ENCODE measurements at places on chromosomes 12 and 14.

GRCh38 chr12:65511134-65511834, 232.8 kb downstream of the MSRB3 start:
- no peak for DNase-seq

DNA sequence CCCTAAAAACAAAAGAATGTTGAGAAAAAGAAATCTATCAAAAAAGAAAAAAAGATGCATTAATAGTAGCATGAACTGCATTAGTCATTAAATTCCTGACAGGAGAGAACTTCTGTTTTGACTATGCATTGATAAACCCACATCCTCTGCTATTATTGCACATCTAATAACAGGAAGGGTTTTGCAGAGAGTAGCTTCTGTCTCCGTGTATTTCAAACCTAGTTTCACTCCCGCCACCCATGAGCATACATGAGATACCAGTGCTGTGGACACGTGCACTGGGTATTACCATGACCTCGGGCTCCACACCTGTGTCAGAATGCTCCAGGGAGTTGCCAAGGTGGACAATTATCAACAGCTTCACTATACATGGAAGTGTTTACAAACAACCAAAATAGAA, 449.1 kb upstream of the SOX5 start:
- DNase-seq: no peak

DNA sequence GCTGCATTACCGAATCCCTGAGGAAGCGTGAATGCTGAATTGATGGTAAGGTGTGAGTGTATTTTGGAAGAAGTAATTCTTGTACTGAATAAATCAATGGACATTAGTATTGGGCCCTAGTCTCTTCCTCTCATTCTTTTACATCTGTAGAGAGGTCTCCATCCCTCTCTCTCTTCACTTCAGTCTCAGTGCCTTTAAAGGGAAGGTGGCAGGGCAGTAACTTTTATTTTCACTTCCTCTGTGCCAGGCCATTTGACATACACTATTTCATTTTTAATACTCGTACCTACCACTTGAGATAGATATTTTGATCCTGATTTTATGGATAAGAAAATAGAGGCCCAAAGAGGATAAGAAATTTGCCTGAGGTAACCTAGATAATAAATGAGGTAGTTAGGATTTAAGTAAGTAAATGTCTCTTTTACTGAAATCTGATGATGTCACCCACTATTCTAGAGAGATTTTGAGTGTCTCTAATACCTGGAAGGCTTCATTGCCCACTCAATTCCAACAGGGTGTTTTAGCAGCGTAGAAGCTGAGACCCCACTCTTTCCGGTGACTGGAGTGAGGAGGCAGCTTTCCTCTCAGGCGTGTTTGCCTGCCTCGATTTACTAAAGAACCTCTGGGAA, 177.9 kb upstream of the PRICKLE1 start:
- no peak for DNase-seq

DNA sequence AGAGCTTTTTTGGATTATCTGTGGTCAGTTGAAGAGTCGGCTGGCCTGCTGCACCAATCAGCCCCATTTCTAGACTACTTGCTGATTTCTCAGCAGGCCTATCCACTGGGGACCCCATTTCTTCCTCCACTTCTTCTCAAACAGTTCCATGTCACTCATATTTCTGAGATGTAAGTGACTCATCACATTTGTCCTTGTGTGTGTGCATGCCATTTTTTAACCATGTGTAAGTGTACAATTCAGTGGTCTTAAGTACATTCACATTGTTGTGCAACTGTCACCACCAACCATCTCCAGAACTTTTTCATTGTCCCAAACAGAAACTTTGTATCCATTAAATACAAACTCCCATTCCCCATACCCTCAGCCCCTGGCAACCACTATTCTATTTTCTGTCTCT, 14.2 kb downstream of the TMEM229B start:
- no peak for DNase-seq

DNA sequence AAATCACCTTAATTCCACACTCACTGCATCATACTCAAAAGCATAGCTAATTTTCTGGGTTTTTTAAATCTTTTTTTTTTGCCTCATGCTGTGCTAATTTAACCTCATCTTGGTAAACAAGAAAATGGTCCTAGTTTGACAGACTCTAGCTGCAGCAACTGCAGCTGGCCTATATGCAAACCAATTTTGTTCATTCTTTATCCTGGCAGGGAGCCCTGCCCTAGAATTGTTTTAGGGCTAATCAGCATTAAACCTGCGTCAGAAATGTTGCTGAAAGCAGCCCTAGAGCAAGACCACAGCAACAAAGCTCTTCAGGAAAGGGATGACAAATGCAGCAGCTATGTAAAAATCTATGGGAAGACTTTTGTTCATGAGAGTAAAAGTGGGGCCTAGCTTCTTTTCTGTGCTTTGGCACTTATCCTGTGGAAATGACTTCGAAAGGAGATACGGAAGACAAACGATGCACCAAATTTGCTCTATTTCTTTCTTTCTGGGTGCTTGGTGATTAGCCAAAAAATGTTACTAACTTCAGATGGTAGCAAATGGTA, 72.2 kb downstream of the DENND5B start:
- no peak for DNase-seq

GRCh38 chr14:52473557-52473956, 78.7 kb downstream of the TXNDC16 start:
- DNase-seq: no peak

DNA sequence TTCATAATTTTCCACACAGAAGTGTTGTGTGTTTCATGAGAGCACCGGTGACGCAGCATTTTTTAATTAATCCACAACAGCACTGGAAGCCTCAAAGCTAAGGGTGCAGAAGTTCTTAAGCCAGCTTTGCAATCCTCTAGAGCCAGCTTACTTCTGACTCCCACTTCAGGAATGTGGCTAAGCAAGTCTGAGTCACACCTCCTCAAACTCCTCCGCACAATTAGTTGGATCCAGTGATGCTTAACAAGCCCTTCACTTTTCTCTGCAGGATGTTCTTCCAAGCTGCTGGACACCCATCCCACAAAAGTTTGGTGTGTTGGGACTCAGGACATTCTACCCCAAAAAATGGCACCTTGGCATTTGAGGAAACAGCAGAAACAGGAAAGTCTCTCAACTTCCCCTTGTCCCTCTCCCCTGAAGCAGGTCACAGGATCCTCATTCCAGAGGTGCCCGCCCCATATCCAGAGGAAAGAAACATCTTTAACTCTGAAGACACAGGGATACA, 210.0 kb downstream of the PPM1H start:
- DNase-seq: no peak

DNA sequence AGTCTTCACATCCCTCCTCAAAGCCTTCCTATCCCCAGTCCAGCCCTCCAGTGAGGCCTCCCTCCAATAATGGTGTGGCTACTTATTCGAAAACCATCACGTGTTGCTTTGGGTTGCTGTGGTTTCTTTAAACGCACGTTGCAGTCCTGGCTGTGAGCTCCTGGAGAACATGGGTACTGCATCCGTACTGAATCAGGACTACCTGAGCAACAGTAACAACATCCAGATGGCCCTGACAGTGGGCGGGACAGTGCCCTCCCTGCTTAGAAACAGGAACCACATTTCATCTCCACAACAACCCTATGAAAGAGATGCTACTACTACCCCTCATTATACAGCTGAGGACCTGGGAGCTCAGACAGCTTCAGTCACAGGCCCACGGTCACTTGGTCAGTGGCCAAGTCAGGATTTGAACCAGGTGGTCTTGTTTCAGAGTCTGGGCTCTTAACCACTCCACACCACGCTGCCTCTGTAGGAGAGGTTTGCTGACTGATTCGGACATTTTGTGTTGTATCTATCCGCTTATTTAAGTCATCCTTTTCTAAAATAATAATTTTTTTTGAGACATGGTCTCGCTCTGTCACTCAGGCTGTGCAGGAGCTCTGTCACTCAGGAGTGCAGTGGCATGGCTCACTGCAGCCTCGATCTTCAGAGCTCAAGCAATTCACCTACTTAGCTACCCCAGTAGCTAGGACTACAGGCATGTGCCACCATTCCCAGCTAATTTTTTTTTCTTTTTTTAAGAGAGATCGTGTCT, 104.8 kb downstream of the DPF3 start:
- no peak for DNase-seq

GRCh38 chr14:102777711-102778337, 575 bp downstream of the TRAF3 start:
- DNase-seq: no peak

DNA sequence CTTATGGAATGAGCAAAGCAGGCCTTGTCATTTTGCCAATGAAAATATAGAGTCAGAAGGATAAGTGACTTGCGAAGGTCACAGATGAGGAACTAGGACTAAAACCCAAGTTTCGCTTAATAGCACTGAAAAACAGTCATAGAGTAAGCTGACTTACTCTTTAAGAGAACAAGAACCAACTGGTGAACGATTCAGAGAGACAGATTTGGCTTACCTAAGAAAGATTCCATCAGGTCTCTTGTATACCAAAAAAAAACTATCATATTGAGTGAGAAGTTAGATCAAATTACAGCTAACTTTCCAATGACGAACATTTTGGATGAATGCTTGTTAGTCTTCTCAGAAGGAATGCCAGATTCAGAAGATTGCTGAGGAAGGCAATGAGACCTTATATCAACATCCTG, 74.2 kb downstream of the ZFC3H1 start:
- no peak for DNase-seq

DNA sequence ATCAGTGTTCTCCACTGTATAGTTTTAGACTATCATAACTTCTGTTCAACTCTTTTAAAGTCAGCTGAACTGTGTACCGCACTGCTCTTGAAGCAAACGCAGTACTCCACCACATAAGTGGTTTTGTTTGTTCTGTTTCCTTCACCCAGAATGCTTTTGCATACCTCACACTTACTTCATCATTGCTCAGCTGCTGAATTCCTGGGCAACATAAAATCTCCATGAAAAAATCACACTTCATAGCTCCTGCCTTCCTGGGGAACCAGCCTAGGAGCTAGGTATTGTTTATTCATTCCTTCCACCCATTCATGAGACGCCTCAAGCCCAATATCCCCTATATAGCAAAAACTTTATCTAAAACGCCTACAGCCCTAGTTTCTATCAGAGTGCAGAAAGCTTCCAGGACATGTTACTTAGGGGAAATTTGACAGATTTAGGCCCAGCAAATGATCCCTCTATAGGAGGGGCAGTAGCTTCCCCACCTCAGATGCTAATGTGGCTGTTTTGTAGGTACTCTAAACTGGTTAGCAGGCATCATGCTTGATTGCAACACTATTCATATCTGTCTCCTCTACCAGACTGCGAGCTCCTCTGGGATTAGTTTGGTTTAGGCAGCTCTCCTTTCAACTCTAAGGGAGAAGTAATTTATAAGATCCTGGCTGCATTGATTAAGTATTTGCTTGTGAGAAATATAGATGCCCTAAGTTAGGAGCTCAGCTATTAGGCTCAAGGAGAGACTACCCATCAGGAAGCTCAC, 44.5 kb downstream of the LRRC9 start:
- no peak for DNase-seq

DNA sequence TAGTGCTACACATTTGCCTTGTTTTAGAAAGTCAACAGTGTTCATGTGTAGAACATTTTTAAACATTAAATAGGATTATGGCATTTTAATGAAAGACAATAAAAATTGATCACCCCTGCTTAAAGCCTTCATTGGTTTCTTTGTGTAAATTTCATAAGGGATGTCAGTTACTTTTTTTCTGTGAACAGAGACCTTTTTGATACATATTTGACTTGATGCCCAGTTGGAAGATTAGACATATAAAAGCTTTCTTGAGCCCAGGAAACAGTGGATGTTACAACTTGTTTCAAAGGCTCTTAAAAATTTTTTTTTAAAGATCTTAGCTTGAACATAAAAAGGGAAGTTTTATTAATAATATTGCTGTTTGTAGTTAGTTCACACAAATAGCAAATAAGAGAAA, 168.7 kb upstream of the PDZRN4 start:
- DNase-seq: no peak

GRCh38 chr14:32473464-32473855, 144.4 kb downstream of the AKAP6 start:
- peak; percentile 63 for DNase-seq

- DNase-seq: no peak
These were observed 281.2 kb downstream of the PAWR start for GRCh38 chr12:79409562-79409961.

DNA sequence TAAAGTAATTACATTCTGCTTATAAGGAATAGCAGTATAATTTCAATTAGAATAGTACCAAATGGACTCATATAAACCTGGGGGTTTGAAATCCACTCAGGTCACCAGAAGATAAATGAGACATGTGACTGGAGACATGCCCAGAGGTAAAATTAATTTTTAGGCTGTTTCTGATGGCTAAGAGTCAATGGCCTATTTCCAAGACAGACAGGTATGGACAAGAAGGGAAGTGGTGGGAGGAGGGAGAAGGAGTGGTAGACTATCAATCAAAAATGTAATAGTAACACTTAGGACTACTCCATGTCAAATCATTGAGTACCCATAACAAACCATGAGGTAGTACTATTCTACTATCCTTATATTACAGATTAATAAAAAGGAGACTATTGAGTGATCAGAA, 544.0 kb downstream of the GALC start:
- DNase-seq: no peak
